ENCODE measurements at places on chromosomes 13 and 19.

GRCh38 chr13:51721496-51721895, 82.5 kb downstream of the DHRS12 start:
- no peak for DNase-seq

DNA sequence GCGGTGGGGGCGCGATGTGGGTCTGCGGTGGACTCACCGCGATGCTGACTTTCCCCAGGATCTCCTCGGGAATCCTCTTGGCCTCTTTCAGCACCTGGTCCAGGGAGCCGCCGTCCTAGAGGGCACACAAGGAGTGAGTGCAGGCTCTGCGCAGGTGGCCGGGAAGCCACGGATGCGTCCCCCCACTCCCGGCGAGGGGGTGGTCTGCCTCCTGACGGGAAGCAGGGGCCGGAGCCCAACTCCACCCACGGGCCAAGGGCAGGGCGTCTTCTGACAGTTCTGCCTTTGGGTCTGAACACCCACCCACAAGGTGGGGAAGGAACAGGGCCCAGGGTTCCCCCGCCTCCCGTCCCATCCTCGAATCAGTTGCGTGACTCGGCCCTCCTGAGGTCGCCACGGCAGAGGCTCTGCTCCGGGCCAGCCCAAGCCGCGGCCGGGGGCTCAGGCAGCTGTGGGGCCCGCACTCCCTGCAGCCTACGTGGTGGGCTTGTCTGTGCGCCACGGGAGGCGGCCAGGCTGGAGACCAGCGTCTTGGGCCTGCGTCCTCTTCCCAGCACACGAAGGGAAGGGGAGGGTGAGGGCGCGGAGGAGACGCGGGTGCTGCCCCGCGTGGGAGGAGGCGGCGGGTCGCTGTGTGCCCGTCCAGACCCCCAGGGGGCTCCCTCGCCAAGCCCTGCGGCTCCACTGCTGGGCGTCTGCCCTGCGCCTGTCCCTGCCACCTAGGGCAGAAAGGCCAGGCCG, 21.4 kb downstream of the MAP2K2 start:
- DNase-seq = no peak

- no peak for DNase-seq
These were observed 76.8 kb upstream of the LRCH1 start for GRCh38 chr13:46476174-46476573.

DNA sequence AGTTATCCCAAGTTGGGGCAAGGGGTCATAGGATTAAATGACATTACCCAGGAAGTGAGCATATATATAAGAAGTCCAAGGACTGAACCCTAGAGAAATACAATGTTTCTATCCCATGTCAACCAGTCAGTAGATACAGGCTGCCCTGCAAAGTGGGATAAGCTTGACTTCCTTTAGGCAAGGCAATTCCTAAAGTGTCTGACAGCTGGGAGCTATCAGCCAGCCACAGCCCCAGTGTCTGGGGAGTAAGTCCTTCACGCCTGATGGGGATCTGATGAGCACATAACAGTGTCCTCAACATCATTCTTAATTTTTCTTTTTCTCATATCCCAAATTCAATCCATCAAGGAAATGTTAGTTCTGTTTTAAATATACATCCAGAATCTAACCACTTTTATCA, 54.1 kb downstream of the DNAJC15 start:
- DNase-seq = no peak

DNA sequence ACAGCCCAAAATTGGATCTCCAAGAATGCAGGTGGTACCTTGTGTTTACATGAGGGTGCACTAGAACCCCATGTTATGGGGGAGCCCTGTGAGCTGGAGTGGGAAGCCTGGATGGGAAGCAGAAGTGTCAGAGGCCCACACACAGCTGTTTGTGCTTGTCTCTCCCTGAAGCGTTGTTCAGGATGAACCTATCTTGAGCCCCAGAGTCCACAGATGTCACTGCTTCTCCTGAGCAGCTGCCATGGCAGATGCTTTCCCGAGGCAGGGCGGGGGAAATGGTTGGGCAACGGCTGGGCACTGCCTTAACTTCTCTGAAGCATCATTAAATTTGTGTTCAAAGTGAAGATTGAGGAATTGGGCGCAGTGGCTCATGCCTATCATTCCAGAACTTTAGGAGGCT, 17.1 kb upstream of the CHST8 start:
- no peak for DNase-seq

Data from hypothalamus (tissue), 51 donors.